HCT116 (cell line): ENCODE measurements at places on chromosomes 2 and 18. TPM values are rescaled to one million over a fixed set of nuclear protein-coding genes. Genes with fewer than 3 reads are reported as not detected.

The ANKRD62 gene
- total RNA-seq = 0.34 TPM

GRCh38 chr2:44759823-44760222 is 181.7 kb upstream of the SIX3 start:
- no peak overlapping the region for H3K27ac ChIP-seq
- DNase-seq = no peak
- H3K4me3 ChIP-seq = no peak overlapping the region
- no peaks in the 10 kb centered on the region for H3K27me3 ChIP-seq
- no peaks in the 10 kb centered on the region for H3K36me3 ChIP-seq

The POTEI gene
- total RNA-seq = 1.2 TPM

DNA sequence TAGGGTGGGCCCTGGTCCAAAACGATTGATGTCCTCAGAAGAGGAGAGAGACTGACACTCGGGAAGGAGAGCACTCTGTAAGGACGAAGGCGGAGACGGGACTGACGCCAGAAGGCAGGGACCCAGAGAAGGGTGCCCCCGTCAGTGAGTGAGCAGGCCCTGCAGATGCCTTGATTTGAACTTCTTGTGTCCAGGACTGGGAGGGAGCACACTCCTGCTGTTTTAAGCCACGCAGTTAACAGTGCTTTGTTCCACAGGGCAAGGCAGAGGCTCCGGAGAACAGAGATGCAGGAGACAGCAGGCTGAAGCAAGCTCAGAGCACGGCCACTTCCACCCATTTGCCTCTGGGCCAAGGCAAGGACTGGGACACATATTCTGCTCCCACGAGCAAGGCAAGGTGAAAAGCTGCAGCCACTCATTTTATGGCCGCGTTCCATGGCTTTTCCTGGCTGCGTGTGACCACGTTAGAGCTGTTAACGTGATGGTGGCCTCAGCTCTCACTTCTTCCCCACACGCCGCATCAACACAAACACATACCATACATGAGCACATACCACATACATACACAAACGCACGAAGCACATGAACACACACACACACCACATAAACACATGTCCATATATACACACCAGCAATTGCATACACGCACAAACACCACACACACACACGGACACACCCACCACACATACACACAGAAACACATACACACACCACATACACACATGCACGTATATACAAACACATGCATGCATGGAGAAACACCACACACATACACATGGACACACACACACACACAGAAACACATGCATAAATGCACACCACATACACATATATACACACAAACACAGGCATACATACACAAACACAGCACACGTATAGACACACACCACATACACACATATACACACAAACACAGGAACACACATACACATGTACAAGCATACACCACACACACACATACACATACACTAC is 521.0 kb upstream of the MYT1L start:
- no peak overlapping the region for H3K27ac ChIP-seq
- H3K36me3 ChIP-seq = no peaks in the 10 kb centered on the region
- peaks cover 4% of the 10 kb centered on the region; the same call in 1 of the 2 replicates for H3K4me1 ChIP-seq

GRCh38 chr2:11659115-11659475 is 10.9 kb downstream of the NTSR2 start:
- H3K4me1 ChIP-seq = no peaks in the 10 kb centered on the region
- DNase-seq = no peak
- no peak overlapping the region for H3K4me3 ChIP-seq
- no peaks in the 10 kb centered on the region; the same call in 1 of the 2 replicates for H3K27me3 ChIP-seq

DNA sequence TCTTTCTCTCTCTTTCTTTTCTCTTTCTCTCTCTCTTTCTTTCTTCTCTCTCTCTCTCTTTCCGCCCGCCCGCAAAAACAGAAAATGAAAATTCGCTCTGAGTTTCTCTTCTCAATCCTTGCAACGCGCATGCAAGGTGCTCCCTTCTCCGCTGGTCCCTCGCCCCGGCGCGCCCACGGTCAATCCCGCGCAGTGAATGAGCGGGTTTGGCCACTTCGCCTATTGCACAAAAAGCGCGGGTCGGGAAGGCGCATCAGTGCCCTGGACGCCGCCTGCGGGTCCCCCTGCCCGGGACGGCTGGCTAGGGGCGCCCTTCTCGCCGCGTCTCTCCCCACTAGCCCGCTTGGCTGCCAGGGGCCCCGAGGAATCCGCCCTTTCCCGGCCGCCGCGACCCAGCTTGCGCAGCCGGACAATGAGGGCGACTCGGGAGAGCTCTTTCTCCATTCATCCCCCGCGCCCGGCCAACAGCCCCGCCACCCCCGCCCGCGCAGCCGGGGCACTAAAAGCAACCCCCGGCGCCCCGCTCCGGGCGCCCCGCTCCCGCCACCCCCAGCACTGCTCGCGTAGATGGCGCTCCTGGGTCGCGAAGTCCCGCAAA is 706 bp downstream of the LAMA1 start:
- H3K4me3 ChIP-seq = no peak overlapping the region
- H3K4me1 ChIP-seq = no peaks in the 10 kb centered on the region

DNA sequence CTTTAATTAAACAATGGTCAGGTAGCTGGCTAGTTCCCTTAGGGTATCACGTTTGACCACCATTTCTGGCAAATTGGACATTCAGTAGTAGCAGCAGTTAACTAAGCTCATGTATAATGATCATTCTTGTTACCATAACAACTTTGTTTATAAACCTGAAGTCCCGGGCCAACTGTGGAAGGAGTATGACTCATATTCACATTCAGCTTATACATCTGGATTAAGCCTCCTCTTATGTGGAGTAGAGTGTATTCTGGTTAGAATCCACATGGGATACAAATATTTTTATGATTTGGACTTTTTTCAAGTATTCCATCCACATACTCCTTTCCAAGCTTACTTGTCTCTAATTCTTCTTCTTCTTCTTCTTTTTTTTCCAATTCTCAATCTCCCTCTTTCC is 70.3 kb upstream of the ZSWIM2 start:
- DNase-seq = peak; percentile 7
- H3K36me3 ChIP-seq = no peaks in the 10 kb centered on the region
- no peak overlapping the region for H3K27ac ChIP-seq
- H3K4me3 ChIP-seq = no peak overlapping the region
- H3K27me3 ChIP-seq = no peaks in the 10 kb centered on the region

GRCh38 chr2:96527286-96528005 is 9.1 kb upstream of the ARID5A start:
- no peak for DNase-seq
- no peak overlapping the region for H3K4me3 ChIP-seq
- H3K36me3 ChIP-seq = no peaks in the 10 kb centered on the region
- H3K4me1 ChIP-seq = peaks cover 17% of the 10 kb centered on the region

DNA sequence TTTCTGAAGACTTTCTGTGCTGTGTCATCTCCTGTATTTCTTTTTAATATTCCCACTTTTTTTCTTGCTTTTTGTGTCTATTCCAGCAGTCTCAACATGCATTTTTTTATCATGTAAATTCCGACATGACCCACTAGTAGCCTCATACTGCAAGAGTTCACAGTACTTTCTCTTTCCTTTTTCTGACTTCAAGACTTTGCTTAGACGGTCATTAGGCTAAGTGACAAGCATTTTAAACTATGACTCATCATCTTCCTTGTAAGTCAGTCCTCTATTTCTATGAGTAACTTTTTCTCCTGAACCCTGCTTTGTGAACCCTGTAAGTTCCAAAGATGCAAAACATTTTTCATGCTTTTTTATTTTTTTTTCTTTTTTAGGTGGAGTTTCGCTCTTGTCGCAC is 381.2 kb downstream of the TXNL1 start:
- no peaks in the 10 kb centered on the region for H3K4me1 ChIP-seq
- no peaks in the 10 kb centered on the region for H3K27me3 ChIP-seq
- DNase-seq = no peak
- H3K4me3 ChIP-seq = no peak overlapping the region
- no peak overlapping the region for H3K27ac ChIP-seq

DNA sequence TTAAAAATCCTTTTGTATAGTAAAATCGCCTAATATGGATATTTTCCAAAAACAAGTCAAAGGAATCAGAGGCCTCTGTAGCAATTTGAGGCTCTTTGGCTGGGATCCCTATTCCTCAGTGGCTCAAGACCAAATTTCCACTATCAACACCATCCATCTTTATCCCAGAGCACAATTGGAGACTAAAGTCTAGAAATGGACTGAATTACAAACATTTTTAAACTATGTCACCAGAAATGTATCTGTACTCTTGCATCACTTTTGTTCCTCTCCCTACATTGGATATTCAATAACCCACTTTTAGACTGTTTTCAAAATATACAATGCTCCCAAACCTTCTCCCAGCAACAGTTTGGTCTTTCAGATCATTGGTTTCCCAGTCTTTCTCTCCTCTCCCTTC is 140.4 kb upstream of the KLHL29 start:
- no peak overlapping the region for H3K4me3 ChIP-seq
- H3K27me3 ChIP-seq = peaks cover 13% of the 10 kb centered on the region; the same call in 1 of the 2 replicates
- H3K27ac ChIP-seq = no peak overlapping the region
- no peaks in the 10 kb centered on the region for H3K4me1 ChIP-seq

GRCh38 chr2:68302281-68302875 is 17.4 kb downstream of the CNRIP1 start:
- H3K4me1 ChIP-seq = no peaks in the 10 kb centered on the region
- no peaks in the 10 kb centered on the region for H3K36me3 ChIP-seq
- H3K27me3 ChIP-seq = no peaks in the 10 kb centered on the region
- no peak overlapping the region for H3K27ac ChIP-seq
- DNase-seq = no peak

DNA sequence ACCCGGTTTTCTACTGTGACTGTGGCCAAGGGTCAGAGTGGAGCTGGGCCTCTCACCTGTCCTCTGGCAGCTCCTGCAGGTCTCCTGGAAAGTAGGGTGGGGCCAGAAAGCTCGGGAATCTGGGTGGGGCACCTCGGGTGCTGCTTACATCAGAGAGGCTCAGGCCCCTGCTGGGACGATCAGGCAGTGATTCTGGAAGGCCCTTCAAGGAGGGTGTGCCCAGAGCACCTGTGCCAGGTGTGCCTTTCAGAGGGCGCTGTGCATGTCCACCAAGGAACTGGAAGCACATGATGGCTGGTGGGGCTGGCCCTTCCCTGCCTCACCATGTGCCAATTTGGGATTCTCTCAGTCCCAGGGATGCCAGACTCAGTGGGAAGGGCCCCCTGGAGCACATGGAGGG is 44.0 kb downstream of the ATP6V1C2 start:
- H3K27me3 ChIP-seq = no peaks in the 10 kb centered on the region
- no peak overlapping the region for H3K4me3 ChIP-seq
- peak; percentile 42 for DNase-seq

The CCDC148 gene
- 0.59 TPM for total RNA-seq

DNA sequence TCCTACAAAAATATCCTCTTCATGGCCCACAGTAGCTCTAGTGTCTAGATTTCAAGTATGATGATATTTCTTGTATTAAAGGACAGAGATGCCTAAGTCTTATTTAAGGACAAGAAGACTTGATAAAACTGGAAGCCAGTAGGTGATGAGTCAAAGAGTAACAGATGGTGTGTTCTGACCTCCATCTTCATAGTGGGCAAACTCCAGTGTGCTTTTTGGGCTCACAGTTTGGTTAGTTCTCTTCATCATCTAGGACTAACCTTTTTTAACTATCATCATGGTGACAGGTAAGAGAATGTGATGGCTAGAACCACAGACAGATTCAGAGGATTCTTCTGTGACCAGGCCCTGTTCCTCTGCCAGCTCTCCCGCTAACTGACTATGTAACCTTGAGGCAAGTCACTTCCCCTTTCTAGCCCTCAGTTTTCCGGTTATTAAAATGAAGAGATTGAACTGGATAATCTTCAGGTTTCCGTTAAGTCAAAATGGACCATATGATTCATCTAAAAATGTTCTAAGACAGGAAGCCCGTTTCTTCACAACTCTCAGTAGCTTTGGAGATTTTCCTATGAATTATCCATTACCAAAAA is 140.3 kb upstream of the RASGRP3 start:
- no peak for DNase-seq
- H3K27ac ChIP-seq = no peak overlapping the region
- H3K4me3 ChIP-seq = no peak overlapping the region
- no peaks in the 10 kb centered on the region for H3K27me3 ChIP-seq

The SPEG gene
- 56.6 TPM for total RNA-seq
